RPMI8226 (cell line): ENCODE measurements at places on chromosomes 3 and 15.
A peak's percentile ranks its signal among the peaks of the same experiment; 100 is the strongest.

GRCh38 chr15:73900095-73900712 lies 26.1 kb upstream of the LOXL1 start:
- DNase-seq, result peak; percentile 48

GRCh38 chr3:66133050-66133757 lies 87.6 kb upstream of the SLC25A26 start:
- DNase-seq, result no peak

- DNase-seq, result no peak
These were observed 271.5 kb downstream of the SATB1 start for GRCh38 chr3:18153571-18154173.

DNA sequence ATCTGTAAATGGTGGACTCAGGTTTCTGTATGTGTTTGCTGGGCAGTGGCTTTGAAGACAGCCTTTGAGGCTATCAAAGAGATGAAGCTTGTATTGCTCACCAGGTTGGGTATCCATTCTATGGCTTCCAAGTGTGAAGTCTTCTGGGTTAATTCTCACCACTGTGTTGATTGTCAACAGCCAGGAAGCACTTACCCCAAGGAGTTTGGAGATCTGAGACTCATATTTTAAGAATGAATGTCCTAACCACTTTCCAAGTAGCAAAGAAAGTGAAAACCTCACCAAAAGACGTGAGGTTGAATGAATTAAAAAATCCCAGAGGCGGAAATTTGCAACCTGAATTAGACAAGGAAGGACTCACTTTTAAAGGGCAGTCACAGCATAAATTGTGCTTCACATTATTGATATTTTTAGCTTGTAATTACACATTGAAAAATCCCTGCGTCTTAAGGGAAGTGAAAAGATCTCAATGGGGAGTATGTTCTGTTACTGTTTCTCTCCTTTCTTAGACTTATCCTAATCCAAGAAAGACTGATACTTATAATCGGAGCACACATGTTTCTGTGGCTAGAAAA lies 304.0 kb upstream of the TPRG1 start:
- no peak for DNase-seq

DNA sequence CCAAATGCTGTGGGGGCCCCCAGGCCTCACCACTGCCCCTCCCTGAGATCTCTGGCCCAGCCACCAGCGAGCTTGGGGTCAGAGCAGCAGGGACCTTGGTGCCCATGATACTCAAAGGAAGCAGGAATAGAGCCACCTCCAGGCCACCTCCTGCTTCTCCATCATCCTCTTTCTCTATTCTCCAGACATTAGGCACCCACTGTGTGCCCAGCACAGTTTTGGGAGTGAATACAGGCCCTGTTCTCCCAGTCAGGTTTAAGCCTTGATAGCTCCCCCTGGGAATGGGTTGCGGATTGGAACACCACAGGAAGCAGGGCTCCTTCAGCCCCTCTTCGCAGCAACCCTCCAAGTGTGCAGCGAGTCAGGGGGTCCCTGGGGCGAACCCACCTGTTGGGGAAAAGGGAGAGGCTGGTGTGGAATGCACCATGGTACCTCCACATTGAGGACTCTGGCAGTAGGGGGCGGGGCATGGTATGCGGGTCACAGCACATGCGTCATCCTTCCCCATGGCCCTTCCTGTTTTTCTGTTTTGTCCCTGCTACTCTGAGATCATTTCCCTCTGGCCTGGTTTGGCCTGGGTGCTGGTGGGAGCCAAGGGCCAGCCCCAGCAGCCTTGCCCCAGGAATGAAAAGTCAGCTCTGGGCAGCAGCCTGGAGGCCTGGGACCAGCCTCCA lies 14.2 kb upstream of the SEMA3B start:
- no peak for DNase-seq

DNA sequence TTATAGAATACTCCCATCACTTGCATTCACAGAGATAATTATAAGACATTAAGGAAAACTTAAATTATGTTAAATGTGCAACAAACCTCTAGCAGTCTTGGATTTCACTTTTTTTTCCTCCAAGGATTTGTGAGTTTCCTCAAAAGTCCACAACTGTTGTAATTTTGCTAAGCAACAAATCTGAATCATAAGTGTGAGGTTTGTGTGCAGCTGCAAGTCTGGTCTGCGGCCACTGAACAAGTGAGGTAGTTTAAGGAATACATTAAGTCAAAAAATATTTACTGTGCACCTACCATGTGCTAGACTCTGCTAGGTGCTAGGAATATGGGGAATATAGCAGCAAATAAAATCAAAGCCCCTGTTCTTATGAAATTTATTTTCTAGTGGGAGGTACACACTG lies 70.2 kb downstream of the LRRC28 start:
- no peak for DNase-seq

DNA sequence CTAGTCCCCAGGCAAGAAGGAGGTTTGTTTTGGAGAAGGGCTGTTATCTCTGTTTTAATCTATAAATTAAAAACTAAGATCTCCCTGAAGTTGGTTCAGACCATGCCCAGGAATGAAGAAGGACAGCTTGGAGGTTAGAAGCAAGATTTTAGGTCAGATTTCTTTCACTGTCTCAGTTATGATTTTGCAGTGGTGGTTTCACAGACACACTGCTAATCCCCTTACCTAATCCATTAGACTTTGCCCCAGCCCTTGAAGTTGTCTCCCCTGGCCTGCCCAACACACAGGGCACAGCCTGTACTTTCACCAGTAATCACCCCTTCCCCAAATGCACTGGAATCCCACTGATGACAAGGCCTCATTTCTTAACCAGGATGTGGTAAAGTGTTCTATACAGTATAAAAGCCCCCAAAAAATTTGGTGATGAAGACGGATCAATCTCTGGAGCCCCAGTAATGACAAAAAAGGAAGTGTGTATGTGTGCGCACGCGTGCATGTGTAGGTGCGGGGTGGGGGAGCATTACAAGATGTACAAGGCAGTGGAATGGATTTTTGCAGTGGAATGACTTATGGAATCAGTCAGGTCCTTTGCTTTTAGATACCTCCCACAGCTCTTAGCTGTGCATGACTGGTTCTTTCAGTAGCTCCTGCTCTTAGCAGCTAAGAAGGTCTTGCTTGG lies 73.1 kb upstream of the TERB2 start:
- DNase-seq, result no peak

GRCh38 chr15:57340682-57341259 lies 35.5 kb upstream of the CGNL1 start:
- DNase-seq, result peak; percentile 62

DNA sequence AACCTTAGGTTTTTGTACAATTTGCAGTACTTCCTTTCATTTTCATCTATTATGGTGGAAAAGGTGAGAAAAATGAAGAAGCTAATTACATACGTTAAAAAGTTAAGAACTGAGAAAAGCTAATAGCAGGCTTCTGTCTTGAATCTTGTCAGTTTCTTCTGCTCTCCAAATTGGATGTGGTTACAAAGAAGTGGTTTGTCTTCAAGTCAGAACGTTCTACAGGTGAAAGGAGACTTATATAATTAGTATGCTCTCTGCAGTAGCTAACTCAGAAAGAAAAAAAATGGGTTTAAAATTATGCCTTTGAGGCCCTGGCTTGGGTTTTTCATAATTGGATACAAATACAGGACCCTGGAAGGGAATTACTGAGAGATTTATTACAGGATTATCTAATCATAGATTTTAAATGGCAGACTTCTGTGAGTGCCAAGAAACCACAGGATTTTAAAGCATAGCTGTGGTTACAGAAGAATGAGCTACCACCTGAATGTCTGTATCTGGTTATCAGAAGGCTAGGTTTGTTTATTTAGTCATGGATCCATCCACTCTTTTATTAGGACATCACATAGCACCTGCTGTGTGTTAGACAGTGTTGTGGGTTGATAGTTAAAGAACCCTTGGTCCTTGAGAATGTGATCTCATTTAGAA lies 528.1 kb upstream of the MCTP2 start:
- DNase-seq, result no peak

DNA sequence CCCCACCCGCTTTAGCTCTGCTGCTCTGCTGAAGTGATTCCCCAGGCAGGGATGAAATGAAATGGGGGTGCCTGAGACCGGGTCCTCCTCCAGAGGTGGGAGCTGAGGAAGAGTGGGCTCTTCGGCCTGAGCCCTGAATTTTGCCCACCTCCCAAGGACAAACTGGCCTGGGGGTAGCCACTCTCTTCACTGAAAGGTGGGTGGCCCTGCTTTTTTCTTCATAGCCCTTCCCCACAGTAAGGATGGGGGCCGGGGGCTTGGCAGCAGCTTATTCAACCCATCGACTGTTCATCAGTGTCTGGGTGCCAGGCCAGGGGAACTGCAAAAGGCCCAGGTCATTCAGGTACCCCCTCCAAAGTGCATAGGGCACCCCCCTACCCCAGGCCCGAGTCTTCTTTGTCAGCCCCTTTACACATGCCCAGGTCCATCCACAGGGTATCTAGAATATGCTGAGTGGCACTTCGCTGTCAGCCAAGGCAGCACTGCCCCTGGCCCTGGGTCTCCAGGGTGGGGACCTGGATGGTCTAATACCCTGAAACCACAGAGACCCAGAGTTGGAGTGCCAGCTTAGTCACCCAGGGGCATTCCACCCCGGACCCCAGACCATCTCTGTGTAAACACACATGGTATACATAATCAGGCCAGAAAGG lies 7.9 kb downstream of the SCN5A start:
- no peak for DNase-seq

DNA sequence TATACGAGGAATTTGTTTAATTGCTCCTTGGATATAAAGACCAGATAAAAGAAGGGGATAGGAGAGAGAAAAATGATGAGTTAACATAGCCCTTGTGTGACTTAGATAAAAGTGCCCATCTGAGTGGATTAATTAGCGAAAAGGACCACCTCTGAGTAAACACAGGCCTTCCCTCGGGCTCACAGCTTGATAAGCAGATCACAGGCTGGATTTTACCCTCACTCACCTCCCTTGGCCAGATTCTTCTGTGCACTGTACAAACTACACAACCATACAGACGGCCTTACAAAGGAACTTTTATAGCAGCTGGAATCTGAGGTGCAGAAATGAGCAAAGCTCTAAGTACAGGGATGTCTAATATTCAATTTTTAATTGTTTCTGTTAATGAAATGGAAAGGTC lies 112.4 kb upstream of the STT3B start:
- DNase-seq, result no peak

DNA sequence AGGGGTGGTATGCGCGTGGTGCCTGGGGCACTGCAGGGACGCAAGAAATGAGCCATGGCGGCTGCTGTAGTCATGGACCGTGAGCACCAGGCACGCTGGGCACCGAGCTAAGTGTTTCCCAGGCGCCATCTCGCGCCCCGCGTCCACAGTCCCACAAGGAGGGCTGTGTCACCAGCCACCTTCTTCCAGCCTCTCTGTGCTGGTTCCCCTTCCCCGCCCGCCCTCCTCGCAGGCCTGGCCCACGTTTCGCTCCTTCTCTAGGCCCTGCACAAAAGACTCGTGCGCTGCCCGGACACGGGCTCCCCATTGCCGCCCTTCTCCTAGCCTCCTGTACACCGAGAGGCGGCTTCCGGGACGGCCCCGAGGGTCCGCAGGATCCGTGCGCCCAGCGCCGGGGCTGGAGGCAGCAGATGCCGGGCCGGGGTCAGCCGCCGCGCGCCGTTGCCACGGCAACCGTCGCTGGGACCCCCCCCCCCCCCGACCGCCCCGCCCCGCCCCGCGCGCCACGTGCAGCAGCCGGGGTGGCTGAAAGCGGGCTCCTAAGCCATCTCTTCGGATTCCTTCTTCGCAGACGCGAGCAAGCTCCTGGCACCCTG lies 113.4 kb downstream of the SRGAP3 start:
- no peak for DNase-seq

DNA sequence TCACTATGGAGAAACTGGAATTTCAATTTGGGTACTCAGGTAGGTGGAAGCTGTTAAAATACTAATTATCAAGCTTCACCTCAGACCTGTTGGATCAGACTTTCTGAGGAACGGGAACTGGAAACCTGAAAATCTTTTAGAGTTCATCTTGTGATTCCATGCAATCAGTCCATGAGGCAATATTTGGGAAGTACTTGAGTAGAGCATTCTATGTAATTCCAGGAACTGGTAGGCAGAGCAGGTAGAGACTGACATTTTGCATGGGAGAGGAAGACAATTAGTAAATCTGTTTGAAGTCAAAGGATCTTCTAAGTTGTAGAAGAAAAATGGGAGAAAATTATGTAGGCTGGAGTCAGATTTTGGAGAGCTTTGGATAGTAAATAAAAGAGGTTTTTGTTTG lies 43.1 kb downstream of the FGF7 start:
- no peak for DNase-seq

GRCh38 chr3:128463771-128464170 lies 2.9 kb downstream of the DNAJB8 start:
- DNase-seq, result no peak

GRCh38 chr15:69979783-69980182 lies 117.9 kb downstream of the TLE3 start:
- peak; percentile 91 for DNase-seq

DNA sequence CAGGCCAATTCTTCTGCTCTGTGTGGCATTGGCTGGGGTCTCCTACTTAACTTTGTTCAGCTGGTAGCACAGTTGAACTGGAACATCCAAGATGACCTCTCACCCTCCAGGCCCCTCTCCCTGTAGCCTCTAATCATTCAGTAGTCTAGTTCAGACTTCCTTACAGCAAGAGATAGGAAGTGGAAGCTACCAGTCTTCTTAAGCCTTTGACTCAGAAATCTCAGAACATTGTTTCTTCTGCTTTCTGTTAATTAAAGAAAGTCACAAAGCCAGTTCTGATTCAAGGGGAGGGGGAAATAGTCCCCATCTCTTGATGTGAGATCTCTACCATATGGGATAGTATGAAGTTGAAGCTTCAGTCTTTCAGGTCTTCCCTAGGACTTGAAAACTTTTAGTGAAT lies 18.8 kb upstream of the SACM1L start:
- DNase-seq, result no peak

DNA sequence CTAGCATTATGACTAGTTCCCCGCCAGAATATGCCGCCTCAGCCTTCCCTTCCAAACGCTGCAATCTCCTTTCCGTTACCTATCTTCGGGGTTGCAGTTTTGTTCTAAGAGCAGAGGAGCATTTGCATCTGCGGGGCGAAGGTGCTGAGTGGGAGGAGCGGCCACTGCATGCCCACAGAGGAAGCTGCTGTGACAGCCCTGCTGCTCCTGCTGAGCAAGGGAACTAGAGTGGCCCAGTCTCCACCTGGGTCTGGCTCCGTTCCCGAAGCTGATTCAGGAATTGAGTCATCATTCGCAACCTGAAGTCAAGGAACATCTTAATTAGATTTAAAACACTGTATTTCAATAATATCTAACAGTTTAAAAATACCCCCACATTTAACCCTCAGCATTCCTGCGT lies 98.2 kb upstream of the TJP1 start:
- DNase-seq, result peak; percentile 75

DNA sequence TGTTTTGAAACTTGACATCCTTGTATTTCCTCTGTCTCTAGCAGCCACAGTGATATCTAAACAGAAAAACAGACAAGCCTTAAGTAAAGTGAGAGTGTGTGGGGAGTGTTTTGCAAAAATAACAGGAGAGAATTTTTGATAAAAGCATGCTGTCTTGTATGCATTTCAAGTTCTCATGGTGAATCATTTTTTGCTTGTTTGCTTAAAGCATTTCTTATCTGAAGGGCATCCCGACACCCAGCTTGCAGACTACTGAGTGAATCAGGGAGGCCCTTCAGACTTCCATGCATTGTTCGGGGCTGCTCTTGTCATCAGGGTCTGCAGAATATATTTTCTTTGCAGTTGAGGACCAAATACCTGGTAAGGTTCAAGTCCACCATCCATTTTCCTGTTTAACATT lies 8.5 kb downstream of the CGNL1 start:
- DNase-seq, result no peak

- no peak for DNase-seq
These were observed 257.4 kb downstream of the PLOD2 start for GRCh38 chr3:145903472-145904013.
